ENCODE measurements at places on chromosomes 2 and 18.

DNA sequence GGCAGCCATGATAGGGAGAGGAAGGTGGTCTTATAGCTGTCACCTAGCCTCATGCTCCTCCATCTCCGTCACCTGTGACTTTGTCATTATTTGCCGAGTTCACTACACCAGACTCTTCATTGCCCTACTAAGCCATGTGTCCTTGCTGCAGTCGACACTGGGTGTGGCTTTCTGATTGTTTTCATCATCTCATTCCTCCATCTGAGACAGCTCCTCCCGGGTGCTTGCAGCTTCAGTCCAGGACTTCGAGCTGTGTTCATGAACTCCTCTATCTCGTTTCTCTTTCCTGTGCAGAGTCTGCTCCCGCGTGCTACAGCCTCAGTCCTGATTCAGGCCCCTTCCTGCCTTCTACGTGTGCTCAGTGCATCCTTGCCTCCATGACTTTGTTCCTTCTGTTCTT lies 295.1 kb upstream of the TNP1 start:
- no peaks in the 10 kb centered on the region for H3K4me1 ChIP-seq
- DNase-seq, result no peak
- no peaks in the 10 kb centered on the region for H3K27me3 ChIP-seq
- no peak overlapping the region for H3K27ac ChIP-seq
- H3K4me3 ChIP-seq, result no peak overlapping the region

DNA sequence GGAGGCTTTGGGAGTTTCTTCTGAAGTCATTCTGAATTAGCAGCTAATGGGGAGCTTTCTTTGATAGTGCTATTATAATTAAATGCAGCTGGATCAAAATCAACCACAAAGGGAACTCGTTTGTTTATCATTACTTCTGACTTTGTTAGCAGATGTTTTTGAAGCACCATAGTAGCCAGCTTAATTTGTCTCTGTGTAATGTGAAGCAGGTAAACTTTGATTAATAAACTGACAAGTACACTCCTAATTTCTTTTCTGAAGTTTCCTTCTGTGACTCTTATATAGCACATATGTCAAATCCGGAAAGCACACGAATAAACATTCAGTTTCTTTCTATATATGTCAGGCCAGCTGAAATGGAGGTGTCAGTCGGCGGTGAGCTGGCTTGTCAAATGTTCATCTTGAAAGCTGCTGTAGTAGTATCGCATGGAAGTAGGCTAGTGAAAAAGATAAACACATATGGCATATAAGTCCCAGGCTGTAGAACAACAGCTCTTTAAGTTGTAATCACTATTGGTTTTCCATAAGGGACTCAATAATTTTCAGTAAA lies 451.9 kb upstream of the ZEB2 start:
- H3K27me3 ChIP-seq, result no peaks in the 10 kb centered on the region
- no peaks in the 10 kb centered on the region for H3K4me1 ChIP-seq
- H3K27ac ChIP-seq, result no peak overlapping the region
- H3K4me3 ChIP-seq, result no peak overlapping the region
- DNase-seq, result no peak

DNA sequence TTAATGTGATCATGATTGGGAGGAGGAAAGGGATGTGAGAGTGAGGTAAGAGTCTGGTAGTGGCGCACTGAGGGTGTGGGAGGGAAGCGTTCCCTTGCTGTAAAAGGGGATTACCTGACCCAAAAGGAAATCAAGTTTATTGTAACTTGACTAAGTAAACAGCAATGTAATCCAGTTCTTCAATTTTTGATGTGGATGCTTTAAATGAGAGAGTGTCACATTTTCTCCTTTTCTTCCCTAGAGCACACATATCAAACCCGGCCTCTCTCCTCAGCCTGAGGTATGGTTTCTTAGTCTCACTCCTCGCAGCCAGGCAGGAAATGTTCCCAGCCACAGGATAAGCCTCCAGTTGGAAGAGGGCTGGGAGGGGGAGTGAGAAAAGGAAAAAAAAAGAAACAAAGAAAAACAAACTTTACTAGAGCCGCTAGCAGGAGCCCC lies 688 bp upstream of the ARHGAP28 start:
- H3K4me3 ChIP-seq, result no peak overlapping the region
- no peak for DNase-seq
- no peaks in the 10 kb centered on the region for H3K36me3 ChIP-seq
- no peak overlapping the region for H3K27ac ChIP-seq

- no peak for DNase-seq
- H3K4me1 ChIP-seq, result no peaks in the 10 kb centered on the region
- H3K27me3 ChIP-seq, result no peaks in the 10 kb centered on the region
- no peak within 1 kb of the TSS for H3K27ac ChIP-seq
These were observed at the start of gene COL5A2 for GRCh38 chr2:189179570-189179950. Gene COL5A2 (minus strand): TSS chr2:189179761. CDS start chr2:189179604, 157 bp downstream.

GRCh38 chr2:181178130-181178529 lies 197.7 kb downstream of the UBE2E3 start:
- no peaks in the 10 kb centered on the region for H3K36me3 ChIP-seq
- H3K27me3 ChIP-seq, result no peaks in the 10 kb centered on the region
- H3K27ac ChIP-seq, result no peak overlapping the region

DNA sequence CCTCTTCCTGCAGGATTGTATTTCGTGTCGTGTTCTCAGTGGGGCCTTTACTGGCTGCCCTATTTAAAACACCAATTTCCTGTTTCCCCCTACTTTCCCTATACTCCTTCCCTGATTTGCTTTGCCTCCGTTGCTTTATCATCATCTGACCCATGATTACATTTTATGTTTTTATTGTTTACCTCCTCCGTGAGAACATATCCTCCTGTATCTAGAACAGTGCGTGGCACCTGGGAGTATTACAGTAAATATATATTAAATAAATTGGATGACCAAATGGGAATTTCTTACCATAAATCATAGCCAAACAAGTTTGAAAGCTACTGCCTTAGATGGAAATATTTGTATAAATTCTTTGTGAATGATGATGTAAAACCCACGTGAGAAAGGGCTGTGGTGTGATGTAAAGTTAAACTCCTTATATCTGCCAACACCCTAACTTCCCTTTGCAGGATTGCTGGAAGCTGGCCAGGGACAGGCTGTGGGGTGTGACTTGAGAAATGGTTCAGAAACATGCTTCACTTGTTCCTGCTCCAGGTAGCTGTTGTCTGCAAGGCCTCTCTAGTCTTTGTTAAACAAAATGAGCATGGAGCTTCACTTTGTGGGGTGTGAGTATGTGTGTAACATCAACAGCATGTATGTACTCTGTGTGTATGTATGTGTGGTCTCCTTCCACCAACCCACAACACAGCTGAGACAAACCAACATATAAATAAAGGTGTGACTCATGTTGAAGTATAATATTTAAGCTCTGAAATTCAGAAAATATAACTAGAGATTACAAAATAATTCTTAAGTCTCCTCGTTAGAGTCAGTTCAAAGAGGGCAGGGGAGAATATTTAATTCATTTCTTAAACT lies 40.3 kb downstream of the LHCGR start:
- DNase-seq, result no peak
- H3K36me3 ChIP-seq, result no peaks in the 10 kb centered on the region
- H3K4me1 ChIP-seq, result no peaks in the 10 kb centered on the region
- H3K4me3 ChIP-seq, result no peak overlapping the region
- H3K27ac ChIP-seq, result no peak overlapping the region

DNA sequence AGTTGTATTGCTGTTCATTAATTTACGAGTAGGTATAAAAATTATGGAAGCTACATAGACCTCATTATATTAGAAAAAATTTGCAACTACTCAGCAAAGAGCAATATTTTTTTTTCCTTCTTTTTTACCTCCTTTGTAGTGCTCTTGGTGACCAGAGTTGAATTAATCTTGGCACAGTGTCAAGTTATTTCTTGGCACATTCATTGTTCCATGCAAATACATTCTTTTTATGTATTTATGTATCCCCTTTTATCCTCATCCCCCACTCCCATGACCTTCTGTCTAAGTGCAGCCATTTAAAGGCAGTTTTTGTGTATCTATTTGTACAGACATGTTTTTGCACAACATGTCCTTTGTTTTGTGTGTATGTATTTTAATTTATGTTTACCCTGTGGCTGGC lies 224.5 kb downstream of the CCDC102B start:
- no peak overlapping the region for H3K4me3 ChIP-seq
- no peaks in the 10 kb centered on the region for H3K36me3 ChIP-seq
- no peaks in the 10 kb centered on the region for H3K27me3 ChIP-seq
- H3K27ac ChIP-seq, result no peak overlapping the region

DNA sequence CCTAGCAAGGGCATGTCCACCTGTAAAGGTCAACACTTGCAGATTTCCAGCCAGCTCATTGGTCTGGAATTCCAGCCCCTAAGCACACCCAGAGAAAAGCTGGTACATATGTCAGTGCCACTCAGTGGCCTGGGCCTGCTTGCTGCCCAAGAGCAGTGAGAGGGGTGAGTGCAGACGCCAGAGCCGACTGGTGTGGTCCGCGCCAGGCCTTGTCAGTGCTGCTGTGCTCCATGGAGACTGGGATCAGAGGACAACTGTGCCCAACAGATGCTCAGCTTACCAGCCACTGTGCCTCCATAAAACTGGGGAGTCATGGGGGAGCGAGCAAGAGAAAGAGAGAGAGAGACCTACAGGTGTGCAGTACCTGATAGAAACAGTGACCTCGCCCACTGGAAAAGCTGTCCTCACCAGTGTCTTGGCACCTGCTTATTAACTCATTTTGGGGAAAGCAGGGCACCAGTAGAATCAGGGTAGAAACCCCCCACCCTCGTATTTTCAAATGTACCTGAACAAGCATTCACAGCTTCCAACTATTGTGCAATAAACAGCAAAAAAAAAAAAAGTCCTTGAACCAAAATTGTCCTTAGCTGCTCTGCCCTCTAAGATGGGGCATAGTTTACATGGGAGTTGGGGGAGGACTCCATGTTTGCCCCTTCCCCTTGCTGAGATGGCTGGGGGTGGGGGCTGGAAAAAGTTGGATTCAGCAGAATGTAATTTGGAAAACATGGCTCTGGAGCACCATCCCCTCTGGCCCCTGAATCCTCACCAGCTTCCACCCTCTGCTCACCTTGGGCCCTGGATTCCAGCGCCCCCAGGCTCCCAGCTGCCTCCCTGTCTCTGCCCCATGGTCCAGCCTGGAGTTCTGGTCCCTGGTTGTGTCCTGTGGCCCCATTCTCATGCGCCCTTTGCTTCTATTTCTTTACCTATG lies 1.4 kb upstream of the SP140L start:
- no peak overlapping the region for H3K4me3 ChIP-seq
- H3K27ac ChIP-seq, result no peak overlapping the region
- H3K4me1 ChIP-seq, result peaks cover 28% of the 10 kb centered on the region
- DNase-seq, result no peak
- no peaks in the 10 kb centered on the region for H3K27me3 ChIP-seq

DNA sequence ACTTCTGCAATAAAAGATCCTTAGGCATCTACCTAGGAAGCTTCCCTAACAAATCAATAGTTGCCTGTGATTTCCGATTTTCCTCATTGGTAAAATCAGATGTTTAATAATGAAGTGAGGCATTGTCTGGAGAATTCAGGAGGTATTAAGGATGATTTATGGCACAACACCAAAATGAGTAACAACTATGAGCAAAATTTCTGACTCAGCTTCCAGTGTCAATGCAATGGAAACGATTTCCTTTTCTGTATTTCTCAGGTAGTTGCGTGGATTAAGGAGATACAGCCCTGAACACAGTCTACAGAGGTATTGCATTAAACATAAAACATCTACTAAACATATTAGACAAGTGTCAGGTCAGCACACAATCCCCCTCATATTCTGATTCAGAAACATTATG lies 99.5 kb downstream of the EPB41L3 start:
- H3K27ac ChIP-seq, result no peak overlapping the region
- peaks cover 18% of the 10 kb centered on the region for H3K4me1 ChIP-seq
- no peaks in the 10 kb centered on the region for H3K27me3 ChIP-seq

DNA sequence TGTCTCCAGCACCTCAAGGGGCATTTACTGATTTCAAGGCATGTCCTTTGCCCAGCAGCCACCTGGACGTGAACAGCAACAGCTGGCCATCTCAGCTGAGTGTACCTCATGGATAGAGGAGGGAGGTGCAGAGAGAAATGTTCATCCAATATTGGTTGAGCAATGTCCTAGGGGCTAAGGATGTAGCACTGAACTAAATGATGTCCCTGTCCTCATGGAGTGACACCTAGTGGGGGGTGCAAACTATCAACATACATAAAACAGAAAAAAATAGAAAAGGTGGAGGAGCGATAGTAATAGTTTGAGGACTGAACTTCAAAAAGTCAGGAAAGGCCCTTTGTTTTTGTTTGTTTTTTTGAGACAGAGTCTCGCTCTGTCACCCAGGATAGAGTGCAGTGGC lies 4.8 kb upstream of the UGGT1 start:
- H3K27ac ChIP-seq, result no peak overlapping the region
- no peaks in the 10 kb centered on the region for H3K36me3 ChIP-seq
- no peak overlapping the region for H3K4me3 ChIP-seq

DNA sequence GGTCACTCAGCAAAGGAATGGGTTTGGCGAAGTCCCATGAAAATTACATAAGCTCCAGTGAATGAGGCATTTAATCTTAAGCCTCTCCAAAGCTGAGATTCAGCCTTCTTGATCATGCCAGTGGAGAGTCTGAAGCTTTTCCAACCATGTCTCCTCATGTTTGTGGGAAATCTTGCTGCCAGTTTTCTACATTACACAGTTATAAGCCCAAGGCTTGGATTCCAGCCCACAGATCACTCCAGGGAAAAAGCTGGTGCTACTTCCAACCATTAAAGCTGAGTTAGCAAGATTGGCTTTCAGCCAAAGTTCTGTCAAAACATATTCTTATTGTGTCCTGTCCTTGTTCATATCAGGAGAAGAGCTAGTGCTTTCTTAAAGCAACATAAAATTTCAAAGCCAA lies 293.8 kb downstream of the LRRTM4 start:
- H3K36me3 ChIP-seq, result no peaks in the 10 kb centered on the region
- DNase-seq, result no peak
- no peak overlapping the region for H3K4me3 ChIP-seq
- no peaks in the 10 kb centered on the region for H3K4me1 ChIP-seq
- H3K27ac ChIP-seq, result no peak overlapping the region
- H3K27me3 ChIP-seq, result no peaks in the 10 kb centered on the region

GRCh38 chr2:36698993-36699392 lies 2.5 kb downstream of the VIT start:
- no peak overlapping the region for H3K4me3 ChIP-seq
- no peaks in the 10 kb centered on the region for H3K27me3 ChIP-seq
- H3K36me3 ChIP-seq, result no peaks in the 10 kb centered on the region
- DNase-seq, result no peak

DNA sequence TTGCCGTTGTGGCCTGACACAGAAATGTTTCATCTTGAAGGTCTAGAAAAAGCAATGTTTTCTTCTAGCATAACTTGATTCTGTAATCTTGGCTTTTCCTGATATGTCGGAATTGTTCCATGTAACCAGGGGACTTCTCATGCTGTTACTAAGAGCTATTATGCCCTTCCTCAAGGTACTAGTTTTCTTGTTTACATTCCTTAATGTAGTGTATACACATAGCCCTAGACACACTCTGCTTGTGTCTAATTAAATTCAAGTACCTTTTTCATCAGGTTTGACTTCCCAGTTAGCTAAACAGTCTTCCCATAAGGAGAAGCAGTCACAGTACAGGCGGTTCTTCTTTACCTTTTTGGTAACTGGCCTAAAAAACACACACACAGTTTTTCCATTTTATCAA lies 122.8 kb upstream of the MSH6 start:
- H3K27ac ChIP-seq, result peak overlapping the region; percentile 99
- peaks cover 88% of the 10 kb centered on the region for H3K4me1 ChIP-seq
- H3K4me3 ChIP-seq, result peak overlapping the region; percentile 26
- H3K36me3 ChIP-seq, result peaks cover 3% of the 10 kb centered on the region
- peak; percentile 63 for DNase-seq

- peak; percentile 95 for DNase-seq
- peak overlapping the region; percentile 95 for H3K27ac ChIP-seq
- no peaks in the 10 kb centered on the region for H3K27me3 ChIP-seq
- H3K4me3 ChIP-seq, result peak overlapping the region; percentile 57
- H3K4me1 ChIP-seq, result peaks cover 36% of the 10 kb centered on the region
These were observed 2.2 kb downstream of the DSG2 start for GRCh38 chr18:31500051-31500688.

Measured in Karpas-422 (cell line).